Left colon (tissue), 2 donors: ENCODE measurements at places on chromosomes 7 and 10.

- DNase-seq: no peak
Measured at GRCh38 chr10:25175527-25176420, 973 bp downstream of the GPR158 start.

DNA sequence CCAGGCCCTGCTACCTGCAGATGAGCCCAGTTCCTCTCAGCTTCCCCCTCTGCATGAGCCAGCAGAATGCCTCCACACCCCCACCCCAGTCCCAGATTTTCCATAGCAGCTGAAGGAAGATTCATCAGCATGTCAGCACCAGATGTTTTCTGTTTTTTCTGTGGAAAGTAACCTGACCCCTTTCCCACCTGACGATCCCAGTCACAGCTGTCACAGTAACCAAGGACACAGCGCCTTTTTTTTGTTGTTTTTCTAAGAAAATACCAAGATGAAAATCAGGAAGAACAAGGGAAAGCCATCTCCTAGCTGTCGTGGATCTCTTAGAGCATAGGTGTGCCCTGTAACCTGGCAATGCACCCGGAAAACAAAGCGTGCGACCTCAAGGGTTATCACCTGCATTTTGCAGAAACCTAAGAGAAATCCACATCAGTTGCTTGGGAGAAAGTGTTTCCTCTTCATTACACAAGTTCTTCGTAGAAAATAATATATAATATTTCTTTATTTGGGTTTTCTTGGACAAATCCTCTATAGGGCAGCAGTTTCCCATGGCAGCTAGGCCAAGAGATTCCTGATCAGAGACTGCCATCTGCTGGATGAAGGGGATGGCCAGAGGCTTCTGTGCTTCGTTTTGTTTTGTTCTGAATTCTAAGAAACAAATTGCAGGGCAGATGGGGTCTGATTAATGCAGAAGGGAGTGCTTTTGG lies 401.9 kb downstream of the TNS3 start:
- DNase-seq: no peak

DNA sequence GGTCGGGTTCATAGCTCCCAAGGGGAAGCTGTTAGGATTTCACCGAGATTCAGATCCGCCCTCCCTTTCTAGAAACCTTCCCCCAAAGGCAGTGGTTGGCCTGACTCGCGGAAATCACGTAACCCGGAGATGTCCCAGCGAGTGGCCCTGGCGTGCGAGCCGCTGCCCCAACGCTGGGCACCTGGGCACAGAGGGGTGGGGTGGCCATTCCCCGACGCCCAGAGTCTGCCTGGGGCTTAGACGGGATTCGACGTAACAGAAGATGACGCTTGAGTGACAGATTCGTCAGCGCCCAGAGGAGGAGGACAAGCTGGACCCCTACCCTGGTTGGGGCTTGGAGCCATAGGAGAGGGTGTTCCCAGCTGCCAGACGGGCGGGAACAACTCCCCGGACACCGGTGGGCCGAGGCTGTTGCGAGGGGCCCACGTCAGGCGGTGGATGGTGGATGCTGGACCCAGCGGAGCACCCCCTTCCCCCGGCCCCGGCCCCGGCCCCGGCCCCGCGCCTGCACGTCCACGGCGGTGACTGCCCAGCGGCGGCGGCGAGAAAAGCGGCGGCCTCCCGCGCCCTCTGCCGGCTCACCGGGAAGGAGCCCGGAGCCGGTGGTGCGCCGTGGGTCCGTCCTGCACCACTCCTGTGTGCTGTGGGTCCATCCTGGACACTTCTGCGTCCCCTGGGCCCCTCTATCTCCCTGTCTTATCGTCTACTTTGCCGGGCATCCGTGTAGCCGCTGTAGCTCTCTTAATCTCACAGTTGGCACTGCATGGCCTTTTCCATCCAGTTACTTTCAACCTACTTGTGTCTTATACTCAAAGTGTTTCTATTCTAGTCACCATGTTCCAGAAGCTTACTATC lies 35.4 kb upstream of the KNDC1 start:
- DNase-seq: peak; percentile 28

DNA sequence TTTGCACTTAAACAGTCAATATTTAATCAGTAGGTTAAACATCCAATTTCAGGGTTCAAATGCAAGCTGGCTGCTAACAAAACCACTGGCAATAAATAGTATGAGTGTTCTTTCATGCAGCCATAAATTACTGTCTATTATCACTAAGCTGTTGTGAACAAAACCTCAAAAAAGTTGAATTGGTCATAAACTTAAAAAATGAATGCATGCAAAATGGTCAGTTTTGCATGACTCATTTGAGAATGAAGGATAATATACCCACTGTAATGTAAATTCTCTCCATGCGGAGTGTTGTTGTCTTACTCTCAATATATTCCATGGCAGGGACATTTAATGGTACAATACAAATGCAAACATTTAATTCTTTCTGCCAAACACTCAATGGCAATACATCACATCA lies 226.4 kb downstream of the MAGI2 start:
- no peak for DNase-seq

DNA sequence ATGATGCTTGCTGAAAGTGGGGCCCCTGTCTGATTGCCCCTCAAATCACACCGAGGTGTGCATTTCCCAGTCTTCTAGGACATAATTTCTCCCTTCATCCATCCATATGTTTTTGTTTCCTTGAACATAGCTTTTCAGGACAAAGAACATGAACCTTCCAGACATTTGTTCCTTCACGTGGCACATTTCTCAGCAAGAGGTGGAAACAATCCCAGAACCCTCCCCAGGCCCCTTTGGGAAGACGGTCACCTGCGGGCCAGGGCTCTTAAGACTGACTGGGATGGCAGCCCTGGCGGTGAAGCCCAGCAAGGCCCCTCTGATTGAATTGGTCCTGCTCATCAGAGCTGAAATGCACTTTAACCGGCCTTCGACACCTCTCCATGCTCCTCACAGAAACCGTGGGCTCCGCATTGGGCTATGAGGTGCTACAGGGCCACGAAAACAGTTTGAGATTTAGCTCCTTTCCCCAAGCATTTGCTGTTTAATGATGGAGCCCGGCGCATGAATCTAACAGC lies 522.5 kb upstream of the DPP6 start:
- DNase-seq: no peak

GRCh38 chr10:6301488-6302075 lies 98.8 kb downstream of the PFKFB3 start:
- DNase-seq: no peak

DNA sequence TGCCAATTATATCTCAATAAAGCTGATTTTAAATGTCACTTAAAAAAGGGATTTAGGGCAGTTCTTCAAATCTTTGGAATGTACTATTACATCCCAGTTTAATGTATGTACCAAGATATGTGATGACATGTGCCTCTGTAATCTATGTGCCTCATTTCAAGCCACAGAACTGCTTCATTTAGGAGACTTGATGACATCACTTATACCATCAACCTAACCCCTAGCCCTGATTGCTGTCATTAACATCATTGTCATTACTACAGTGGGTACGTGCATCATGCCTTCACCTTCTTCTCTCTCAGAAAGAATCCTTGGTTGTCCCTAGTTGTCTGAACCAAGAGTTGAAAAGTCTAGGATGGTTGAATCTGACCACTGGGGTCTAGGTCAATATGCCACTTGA lies 134.3 kb upstream of the RAB11FIP2 start:
- no peak for DNase-seq

- DNase-seq: no peak
Measured at GRCh38 chr10:32279795-32280194, 67.2 kb downstream of the EPC1 start.

- DNase-seq: peak; percentile 67
Measured at GRCh38 chr7:101877882-101878591, 60.6 kb downstream of the CUX1 start.

DNA sequence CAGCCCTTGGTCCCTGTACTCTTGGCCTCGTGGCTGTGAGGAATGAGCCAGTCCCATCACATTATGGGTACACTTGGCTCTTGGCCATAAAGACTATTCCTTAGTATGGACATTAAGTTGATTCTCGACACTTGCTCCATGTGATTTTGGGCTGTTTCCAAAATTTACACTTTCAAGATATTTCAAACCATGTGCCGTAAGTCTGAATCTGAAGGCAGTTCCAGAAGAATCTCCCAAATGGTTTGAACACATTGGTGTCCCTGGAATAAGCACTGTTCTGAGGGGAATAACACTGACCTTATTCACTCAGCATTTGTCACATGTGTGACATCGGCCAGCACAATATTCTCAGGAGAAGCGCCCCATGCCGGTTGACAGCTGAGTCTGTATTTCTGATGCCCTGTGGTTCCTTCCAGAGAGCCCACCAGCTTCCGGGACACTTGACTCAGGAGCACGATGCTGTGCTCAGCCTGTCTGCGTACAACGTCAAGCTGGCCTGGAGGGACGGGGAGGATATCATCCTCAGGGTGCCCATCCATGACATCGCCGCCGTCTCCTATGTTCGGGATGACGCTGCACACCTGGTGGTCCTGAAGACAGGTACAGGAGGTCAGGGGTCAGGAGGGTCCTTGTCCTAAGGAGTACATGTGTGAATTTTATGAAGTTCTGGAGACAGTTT lies 24.6 kb downstream of the NACAD start:
- no peak for DNase-seq

GRCh38 chr7:159076333-159076732 lies 68.3 kb downstream of the VIPR2 start:
- no peak for DNase-seq

DNA sequence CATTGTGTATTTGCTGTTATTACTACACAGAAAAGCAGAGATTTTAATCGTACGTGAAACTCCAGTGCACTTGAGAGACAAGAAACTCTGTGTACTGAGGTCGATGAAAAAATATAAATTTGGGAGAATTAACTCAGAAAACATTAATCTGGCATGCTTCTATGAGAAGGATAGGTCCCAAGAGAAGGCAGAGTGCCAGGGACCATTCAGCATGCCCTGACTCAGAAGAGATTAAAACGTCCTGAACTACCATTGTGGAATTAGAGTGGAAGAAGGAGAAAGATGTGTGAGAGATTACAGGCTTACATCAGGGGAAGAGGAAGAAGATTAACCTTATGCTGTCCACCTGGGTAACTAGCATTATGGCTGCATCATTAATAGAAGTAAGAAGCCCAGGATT lies 72.4 kb downstream of the REEP3 start:
- DNase-seq: no peak
